Activated naive CD8-positive, alpha-beta T cell treated with anti-CD3 and anti-CD28 coated beads, Interleukin-2, amount 10 ng/mL, durations not matched to agents 7 days and 5 days (primary cell): ENCODE measurements at places on chromosomes 12 and 14.
A peak's percentile ranks its signal among the peaks of the same experiment; 100 is the strongest.

DNA sequence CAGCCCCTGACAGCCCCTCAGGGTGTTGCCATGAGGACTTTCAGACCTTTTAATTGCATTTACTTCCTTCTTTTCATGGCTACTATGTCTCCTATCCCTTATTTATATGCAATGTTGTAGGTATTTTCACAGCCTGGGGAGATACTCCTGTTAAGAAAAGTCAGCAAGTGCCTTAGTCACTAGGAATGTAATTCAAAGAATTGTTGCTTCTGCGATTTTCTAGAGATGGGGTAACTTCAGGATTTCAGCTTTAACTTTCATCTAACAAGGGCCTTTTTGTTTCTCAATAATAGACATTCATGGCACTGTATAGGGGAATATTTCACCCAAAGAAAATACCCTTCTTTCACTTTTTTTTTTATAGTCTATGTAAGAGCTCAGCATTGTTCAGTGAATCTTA is 533.3 kb upstream of the MIS18BP1 start:
- H3K27me3 ChIP-seq: no peaks in the 10 kb centered on the region
- no peaks in the 10 kb centered on the region for H3K36me3 ChIP-seq
- H3K4me3 ChIP-seq: no peak overlapping the region
- H3K4me1 ChIP-seq: no peaks in the 10 kb centered on the region
- no peak overlapping the region for H3K27ac ChIP-seq
- no peak for DNase-seq

- no peak overlapping the region for H3K4me3 ChIP-seq
- no peaks in the 10 kb centered on the region for H3K4me1 ChIP-seq
- DNase-seq: no peak
- H3K36me3 ChIP-seq: no peaks in the 10 kb centered on the region
These were observed 355.0 kb downstream of the NAV3 start for GRCh38 chr12:78185651-78186050.

DNA sequence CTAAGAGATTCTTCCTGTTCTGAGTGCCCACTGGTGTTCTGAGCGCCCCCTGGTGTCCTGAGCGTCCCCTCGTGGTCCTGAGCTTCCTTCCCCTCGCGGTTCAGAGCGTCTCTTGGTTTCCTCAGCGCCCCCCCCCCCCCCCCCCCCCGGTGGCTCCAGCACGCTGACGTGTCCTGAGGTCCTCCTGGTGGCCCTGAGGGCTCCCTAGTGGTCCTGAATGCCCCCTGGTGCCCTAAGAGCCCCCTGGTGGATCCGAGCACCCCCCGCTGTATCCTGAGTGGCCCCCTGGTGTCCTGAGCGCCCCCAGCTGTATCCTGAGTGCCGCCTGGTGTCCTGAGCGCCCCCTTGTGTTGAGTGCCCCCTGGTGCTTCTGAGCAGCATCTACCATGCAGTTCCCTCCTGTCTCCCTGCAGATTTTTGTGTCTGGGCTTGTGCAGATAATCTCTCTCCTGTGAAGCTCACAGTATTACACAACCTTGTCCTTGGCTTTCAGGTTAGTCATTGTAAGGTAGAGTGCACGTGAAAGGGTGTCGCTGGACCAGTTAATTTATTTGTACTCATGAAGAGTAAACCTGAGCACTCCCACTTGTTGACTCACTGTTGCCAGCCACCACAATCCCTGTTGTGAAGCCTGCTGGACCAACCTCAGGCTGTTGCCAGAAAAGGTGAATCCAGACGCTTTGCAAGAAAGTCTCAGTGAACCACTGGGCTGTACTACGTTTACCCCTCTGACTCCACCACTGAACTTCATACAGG is 1168.4 kb downstream of the TMEM121 start:
- peaks cover 14% of the 10 kb centered on the region for H3K4me1 ChIP-seq
- H3K27ac ChIP-seq: peak overlapping the region; percentile 67
- no peaks in the 10 kb centered on the region for H3K36me3 ChIP-seq
- H3K4me3 ChIP-seq: peak overlapping the region; percentile 73
- peaks cover 9% of the 10 kb centered on the region for H3K27me3 ChIP-seq

DNA sequence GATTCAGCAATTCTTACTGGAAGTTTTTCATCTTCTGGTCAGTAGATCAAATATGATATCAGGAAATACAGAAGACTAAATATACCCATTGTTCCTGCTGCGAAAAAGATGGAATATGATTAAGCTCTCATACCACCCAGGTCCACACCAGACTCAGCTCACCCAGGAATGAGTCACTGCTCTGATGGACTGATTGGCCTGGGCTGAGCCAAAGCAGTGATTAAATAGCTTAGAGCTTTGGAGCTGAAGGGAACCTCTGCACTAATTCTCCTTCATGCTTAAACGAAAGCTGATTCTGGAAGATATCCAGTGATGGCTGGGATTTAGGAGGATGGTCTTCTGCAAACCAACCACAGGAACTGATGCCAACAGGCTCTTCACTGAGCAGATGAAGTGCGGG is 62.0 kb upstream of the SYT1 start:
- H3K27me3 ChIP-seq: no peaks in the 10 kb centered on the region
- H3K36me3 ChIP-seq: no peaks in the 10 kb centered on the region
- H3K27ac ChIP-seq: no peak overlapping the region

DNA sequence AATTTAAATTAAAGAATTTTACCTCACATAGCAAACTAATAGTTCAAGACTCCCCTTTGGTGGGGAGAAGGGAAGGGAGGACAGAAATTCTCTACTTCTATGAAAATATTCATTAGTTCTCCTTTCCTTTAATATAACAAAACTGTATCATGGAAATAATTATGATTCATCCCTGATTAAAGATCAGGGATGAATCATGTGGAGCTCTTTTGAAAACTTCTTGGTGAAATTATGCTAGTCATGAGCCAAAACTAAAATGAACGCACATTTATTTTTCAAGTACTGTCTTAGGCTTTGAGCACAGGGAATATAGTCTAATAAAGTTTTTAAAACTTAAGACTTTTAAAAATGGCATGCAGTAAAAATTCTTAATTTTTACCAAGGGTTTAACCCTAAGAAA is 17.1 kb downstream of the TMBIM4 start:
- peaks cover 28% of the 10 kb centered on the region for H3K36me3 ChIP-seq
- no peak for DNase-seq
- no peaks in the 10 kb centered on the region for H3K4me1 ChIP-seq
- no peak overlapping the region for H3K4me3 ChIP-seq
- H3K27ac ChIP-seq: no peak overlapping the region

GRCh38 chr12:49014547-49014946 is 4.0 kb downstream of the PRKAG1 start:
- H3K4me3 ChIP-seq: no peak overlapping the region
- no peak for DNase-seq
- peaks cover 23% of the 10 kb centered on the region for H3K4me1 ChIP-seq
- H3K36me3 ChIP-seq: peaks cover 19% of the 10 kb centered on the region
- H3K27ac ChIP-seq: no peak overlapping the region

DNA sequence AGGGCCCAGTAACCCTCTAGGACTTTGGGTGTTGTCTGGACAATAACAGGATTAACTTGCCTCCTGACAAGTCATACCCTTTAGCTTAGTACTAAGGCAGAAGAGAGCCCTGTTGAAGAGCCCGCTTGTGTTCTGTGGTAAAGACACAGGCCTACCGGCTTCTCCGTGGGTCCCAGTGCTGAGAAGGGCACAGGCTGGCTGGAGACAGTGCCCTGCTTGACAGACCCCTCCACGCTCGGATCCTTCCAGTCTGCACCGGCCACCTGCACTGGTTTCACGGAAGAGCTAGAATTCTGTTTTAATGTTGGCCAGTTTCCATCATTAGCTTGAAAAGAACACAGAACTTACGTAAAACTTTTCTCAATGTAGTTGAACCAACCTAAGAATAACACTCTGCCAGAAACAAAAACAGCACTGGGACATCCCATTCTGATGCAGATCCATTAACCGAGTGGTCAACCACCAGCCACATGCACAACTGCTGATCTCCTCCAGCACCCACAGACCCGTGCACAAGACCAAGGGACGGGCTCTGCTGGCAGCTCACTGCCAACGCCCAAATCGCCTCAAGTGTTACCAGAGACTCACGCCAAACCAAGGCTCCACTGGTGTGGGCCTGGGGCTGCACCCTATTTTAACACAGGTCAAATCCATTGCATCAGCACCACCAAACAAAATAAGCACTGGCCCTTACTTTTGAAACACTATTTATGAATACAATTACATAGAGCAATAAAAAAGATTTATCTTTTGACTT is 27.1 kb downstream of the ZFYVE21 start:
- no peaks in the 10 kb centered on the region for H3K4me1 ChIP-seq
- no peak for DNase-seq
- H3K27ac ChIP-seq: no peak overlapping the region
- no peak overlapping the region for H3K4me3 ChIP-seq
- H3K27me3 ChIP-seq: no peaks in the 10 kb centered on the region
- no peaks in the 10 kb centered on the region for H3K36me3 ChIP-seq

DNA sequence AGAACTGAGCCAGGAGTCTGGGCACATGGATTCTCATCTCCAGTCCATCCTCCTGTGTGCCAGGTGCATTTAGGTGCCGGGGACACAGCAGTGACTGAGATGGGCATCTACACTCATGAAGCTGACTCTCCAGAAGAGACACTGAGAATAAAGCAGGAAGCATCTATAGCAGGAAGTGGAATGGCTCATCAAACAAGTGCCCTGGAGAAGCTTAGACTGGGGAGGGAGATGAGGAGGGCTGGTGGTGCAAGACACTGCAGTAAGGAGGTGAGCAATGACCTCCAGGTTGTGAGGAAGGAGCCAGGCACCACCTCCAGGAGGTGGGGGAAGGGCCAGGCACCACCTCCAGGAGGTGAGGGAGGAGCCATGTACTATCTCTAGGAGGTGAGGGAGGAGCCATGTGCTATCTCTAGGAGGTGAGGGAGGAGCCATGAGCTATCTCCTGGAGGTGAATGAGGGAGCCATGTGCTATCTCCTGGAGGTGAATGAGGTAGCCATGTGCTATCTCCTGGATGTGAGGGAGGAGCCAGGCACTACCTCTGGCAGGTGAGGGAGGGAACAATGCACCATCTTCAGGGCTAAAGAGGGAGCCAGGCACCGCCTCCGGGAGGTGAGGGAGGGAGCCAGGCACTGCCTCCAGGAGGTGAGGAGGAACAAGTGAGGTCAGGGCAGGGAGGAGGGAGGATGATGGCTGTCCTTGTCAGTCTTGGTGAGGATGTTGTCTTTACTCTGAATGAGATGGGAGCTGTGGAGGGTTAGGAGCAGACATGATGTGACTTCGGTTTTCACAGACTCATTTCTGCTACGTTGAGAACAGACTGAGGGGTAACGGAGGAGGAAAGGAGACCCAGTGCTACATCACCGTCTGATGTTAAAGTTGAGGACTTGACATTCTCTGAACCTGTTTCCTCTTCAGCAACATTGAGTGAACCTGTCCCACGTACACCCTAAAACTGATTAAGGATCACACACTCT is 961.9 kb upstream of the TMEM132C start:
- no peaks in the 10 kb centered on the region for H3K4me1 ChIP-seq
- H3K4me3 ChIP-seq: no peak overlapping the region
- no peak for DNase-seq
- H3K27ac ChIP-seq: no peak overlapping the region

GRCh38 chr12:124762384-124762783 is 101.3 kb downstream of the SCARB1 start:
- H3K27ac ChIP-seq: no peak overlapping the region
- H3K27me3 ChIP-seq: peaks cover 13% of the 10 kb centered on the region
- peaks cover 7% of the 10 kb centered on the region for H3K36me3 ChIP-seq
- no peak for DNase-seq

DNA sequence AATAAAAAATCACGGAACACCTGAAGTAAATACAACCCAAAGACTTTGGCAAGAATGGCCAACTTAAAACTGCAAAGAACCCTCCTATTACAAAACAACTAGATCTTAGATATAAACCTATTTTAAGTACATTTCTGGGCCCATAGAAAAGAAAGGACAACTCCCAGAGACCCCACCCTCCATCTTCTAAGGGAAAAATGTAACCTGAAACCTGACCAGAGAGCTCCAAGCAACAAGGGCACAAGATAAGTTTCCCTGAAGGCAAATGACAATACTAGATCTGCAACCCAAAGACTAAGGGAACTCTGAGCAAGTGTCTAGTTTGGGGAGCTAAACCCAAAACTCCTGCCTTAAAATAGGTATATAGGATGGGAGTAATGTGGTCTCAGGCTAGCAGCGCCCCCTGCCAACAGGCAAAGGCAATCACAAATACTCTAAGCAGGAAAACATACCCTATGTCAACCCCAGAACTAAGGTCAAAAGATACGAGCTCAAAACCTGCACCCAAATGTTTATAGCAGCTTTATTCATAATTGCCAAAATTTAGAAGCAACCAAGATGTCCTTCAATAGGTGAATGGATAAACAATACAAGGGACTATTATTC is 218.9 kb downstream of the ITPR2 start:
- H3K27ac ChIP-seq: no peak overlapping the region
- H3K27me3 ChIP-seq: no peaks in the 10 kb centered on the region
- H3K4me1 ChIP-seq: no peaks in the 10 kb centered on the region
- peak; percentile 41 for DNase-seq

DNA sequence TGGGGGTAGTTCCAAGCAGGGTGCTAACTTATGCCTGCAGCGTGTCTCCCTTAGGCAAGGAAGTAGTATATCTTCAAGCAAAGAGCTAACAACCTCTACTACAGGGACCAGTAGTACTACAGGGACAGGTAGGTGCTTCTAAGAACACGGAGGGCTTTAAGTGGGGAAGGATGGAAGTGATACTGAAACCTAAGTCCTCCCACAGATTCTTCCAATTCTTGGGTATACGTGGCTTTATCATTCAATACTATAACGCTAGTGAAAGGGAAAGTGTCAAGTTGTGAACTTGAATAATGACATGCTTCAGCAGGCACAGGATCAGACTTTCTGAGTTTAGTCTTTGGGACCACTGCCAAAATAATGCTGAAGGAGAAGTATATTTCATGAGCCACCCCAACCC is 241.7 kb downstream of the CEP128 start:
- no peaks in the 10 kb centered on the region for H3K27me3 ChIP-seq
- no peak overlapping the region for H3K4me3 ChIP-seq
- H3K36me3 ChIP-seq: peaks cover 11% of the 10 kb centered on the region

DNA sequence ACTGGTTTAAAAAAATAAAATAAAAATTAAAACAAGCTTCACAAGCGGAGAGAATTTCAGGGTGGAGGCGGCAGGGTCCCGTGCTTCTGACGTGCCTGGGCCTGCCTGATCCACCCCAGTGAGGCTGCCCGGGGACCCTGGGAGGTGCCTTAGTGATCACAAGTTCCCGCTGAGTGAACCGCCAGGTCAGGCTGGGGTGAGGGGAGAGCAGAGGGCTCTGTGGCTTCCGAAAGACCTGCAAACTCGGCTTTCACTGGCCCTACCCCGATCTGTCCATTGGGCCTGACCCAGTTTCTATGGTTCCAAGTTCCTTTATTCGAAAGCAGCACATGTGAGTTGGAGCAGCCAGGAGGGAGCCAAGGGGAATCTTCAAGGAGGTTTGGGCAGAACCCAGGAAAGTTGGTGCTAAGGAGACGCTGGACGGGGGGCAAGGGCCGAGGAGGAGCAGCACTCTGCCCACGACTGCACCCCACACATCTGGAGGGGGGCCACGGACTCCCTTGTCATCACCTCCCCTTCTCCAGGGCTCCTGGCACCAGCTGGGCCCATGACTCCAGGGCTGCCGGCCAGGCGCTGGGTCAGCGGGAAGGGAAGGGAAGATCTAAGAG is 12.9 kb downstream of the MMP14 start:
- H3K36me3 ChIP-seq: no peaks in the 10 kb centered on the region
- no peak for DNase-seq
- peaks cover 12% of the 10 kb centered on the region for H3K27me3 ChIP-seq
- H3K4me1 ChIP-seq: peaks cover 21% of the 10 kb centered on the region

- H3K27me3 ChIP-seq: no peaks in the 10 kb centered on the region
- H3K27ac ChIP-seq: no peak overlapping the region
- no peak for DNase-seq
- H3K4me3 ChIP-seq: peak overlapping the region; percentile 15
- H3K36me3 ChIP-seq: no peaks in the 10 kb centered on the region
These were observed 161.3 kb downstream of the RPL10L start for GRCh38 chr14:46490238-46490685.
